T1000 (cell line): ENCODE measurements at places on chromosomes 2 and 18.

DNA sequence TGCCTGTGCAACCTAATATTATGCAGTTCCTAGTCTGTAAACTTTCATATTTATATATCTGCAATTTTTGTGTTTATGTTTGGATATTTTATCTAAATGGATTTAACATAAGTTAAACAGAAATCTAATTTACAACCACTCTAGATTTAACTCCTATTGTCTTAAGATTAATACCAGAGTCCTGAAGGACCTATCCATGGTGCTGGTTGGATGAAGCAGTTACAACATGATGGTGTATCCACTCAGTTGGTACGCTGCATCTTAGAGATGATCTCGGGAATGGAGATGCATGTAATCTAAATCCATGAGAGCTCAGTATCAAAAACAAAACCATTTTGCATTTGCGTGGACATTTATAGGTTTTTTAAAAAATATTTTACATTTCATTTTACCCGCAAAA lies 745.9 kb upstream of the SLC8A1 start:
- DNase-seq: no peak

GRCh38 chr2:2638547-2639220 lies 307.6 kb upstream of the MYT1L start:
- DNase-seq: no peak

DNA sequence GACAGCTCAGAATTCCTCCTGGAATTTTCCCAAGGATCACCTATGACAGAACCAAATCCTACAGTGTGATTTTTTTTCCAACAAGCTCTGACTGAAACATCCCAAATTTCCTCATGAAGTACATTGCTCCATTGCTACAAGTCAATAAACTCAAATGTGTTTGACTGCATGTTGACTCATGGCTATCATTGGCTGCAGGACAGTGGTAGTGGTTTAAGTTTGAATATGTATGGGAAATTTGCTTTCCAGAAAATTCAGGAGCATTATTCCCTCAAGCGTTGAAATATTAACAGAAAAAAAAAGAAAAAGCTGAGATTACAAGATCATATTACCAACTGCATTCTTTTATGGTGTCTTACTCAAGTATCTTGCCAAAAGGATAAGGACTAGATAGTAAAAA lies 402.8 kb upstream of the DSEL start:
- no peak for DNase-seq

DNA sequence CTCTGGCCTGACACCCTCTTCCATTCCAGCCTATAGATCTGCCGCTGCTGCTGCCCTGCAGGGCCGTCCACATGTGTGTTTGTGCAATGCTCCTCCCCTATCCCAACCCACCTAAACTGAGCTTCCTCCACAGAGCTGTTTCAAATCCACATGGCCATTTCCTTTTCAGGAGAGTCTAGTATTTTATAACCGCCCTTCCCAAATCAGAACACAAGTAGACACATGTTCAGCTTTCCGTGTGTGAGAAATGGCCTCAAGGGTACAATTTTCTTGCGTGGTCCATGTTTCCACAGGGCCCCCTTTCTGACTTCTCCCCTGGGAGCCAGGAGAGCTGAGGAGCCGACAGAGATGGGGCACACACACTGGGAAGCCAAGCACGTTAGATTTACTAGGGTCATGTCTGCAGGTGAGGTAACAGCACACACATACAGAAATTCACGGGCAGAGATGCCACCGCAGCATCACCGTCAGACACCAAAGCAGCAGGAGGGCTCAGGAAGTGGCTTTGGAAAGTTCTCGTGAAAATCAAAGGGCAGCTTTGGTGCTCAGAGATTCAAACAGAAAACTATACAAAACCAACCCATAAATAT lies 102.9 kb upstream of the TGFA start:
- DNase-seq: no peak

- no peak for DNase-seq
Observed at GRCh38 chr2:223019987-223020717, 31.8 kb upstream of the KCNE4 start.

- DNase-seq: no peak
Observed at GRCh38 chr2:54638103-54638502, 85.4 kb upstream of the EML6 start.

DNA sequence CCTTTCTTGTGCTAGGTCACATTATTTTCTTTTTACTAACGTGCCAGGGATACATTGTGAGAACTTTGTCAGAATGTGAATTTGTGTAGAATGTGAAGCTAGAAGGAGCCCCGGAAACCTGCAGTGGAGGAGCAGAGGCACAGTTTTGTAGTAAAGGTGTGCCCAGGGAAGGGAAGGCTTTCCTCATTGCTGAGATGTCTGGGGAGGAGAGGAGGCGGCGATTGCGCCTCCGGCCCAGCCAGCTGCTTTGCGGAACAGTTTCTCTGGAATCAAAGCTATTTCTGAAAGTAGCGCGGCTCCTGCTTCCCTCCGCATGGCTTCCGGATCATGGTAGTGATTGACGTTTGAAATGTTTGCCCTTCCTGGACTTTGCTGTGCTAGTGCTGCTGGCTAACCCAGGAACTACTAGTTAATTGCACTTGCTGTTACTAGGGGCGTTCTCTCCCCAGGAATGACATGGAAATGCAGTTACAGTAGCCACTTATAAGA lies 83.1 kb upstream of the RBM44 start:
- no peak for DNase-seq

DNA sequence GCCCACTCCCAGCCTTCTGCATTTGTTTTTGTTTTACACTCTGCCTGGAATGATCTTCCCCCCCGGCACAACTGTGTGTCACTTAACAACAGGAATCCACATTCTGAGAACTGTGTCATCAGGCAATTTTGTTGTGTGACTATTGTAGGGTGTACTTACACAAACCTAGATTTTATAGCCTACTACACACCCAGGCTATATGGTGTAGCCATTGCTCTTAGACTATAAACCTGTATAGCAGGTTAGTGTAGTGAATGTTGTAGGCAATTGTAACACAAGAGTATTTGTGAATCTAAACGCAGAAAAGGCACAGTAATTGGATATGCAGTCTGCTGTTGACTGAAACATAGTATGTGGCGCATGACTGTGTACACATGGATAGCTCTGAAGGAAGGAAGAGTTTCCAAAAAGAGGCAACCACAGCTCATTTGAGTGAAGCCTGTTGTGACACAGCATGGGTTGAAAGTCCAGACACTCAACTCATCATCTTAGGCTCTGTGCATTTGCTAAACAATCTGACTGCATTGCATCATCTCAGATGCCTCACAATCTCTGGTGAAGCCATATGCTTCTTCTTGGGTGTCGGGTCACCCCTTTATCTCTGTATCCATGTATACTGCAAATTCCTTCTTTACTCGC lies 506.6 kb upstream of the SPHKAP start:
- DNase-seq: no peak
